ENCODE measurements at places on chromosomes 1 and 21.

GRCh38 chr1:162997499-162998285 lies 71.5 kb upstream of the RGS4 start:
- no peak for DNase-seq

GRCh38 chr1:19457607-19458006 lies 27.7 kb downstream of the CAPZB start:
- DNase-seq = no peak

DNA sequence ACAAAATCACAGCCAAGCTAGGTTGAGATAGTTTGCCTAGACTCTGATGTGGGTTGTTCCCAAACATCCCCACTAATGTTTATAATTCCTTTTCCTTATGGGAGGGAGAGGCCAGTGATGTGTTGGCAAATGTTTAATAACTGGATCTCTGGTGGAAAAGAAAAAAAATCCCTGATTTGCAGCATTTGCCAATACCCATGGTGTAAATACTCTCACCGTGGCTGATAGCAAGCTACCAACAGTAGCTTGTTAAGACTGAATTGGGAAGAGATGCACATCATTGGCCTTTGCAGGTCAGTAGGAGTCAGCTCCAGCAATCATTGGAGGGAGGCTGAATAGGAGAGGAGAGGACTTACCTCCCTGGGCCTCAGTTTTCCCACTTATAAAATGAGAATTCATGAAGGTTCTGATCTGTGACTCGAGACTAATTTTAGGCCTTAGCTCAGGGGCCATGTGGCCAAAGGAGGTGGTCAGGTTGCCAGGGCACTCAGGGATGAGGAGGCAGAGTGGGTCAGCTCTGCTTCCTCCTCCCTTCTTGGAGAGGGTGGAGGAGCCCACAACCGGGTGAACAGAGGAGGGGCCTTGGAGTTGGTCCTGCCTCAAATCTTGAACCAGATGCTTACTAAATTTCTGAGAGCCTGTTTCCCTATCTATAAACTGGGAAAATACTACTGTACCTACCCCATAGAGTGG lies 20.0 kb upstream of the SCMH1 start:
- no peak for DNase-seq

- DNase-seq = no peak
Measured at GRCh38 chr1:90963651-90964050, 58.2 kb downstream of the ZNF644 start.

DNA sequence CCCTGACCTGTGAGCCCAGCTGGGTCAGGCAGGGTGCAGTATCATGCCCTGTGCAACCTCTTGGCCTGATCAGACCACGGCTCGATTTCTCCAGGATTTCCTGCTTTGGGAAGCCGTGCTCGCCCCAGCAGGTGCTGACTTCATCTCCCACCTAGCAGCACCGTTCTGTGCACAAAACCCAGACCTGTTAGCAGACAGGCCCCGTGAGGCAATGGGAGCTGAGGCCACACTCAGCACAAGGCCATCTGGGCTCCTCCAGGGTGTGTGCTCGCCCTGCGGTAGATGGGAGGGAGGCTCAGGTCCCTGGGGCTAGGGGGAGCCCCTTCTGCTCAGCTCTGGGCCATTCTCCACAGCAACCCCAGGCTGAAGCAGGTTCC lies 29.6 kb downstream of the SLC19A1 start:
- DNase-seq = no peak

DNA sequence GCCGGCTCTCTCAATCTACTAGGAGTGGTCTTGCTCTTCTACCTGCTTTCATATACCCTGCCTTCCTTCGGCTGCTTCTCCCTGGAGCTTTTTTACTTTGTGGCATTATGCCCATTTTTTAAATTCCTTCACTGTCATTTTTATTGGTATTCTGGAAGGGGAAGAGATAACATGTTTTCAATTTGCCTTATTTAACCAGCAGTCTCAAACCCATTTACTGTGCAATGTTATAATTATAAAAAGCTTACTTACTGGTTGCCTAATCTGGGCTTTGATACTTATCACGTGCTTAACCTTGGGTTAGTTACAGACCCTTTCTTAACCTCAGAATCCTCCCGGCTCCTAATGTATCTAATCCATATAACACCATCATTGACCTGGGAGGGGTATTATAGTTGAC lies 128.1 kb downstream of the SIPA1L2 start:
- no peak for DNase-seq

- DNase-seq = no peak
Measured at GRCh38 chr1:5947978-5948680, 44.1 kb downstream of the NPHP4 start.

- DNase-seq = no peak
Measured at GRCh38 chr1:77876884-77877283, 11.5 kb upstream of the NEXN start.

- DNase-seq = no peak
Measured at GRCh38 chr1:161379071-161379470, 11.4 kb upstream of the CFAP126 start.

- DNase-seq = peak; percentile 44
Measured at GRCh38 chr1:24970399-24970753, 40.3 kb upstream of the RUNX3 start.

- DNase-seq = no peak
Measured at GRCh38 chr1:10687782-10688408, 108.6 kb downstream of the CASZ1 start.

DNA sequence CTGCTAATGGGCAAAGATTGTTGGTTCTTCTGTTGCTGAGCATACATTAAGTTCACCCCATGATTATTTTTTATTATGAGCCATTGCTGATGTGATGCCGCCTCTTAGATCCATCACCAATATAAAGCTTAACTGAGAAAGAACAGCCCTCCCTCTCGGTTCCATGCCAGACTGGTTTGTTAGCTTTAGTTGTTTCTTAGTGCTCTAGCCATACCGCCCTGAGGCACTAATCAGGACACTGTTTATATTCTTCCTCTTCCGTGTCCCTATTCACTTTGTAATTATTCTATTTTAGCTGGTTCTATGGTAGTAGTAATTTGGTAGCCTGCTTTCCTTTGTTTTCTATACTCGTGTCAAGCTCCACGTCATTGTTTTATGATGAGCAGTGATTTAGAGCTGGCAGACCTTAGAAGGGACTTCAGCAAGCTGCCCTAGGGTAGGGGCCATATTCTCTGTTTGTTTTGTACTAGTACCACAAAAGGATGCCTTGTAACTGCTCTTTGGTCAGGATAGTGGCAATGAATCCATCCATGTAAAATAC lies 27.3 kb upstream of the PDPN start:
- no peak for DNase-seq

- no peak for DNase-seq
Measured at GRCh38 chr1:189206617-189207016, 1271.0 kb downstream of the BRINP3 start.

GRCh38 chr1:6471970-6472368 lies 6.0 kb upstream of the TNFRSF25 start:
- no peak for DNase-seq

- no peak for DNase-seq
Measured at GRCh38 chr1:152786077-152786476, at the start of gene LCE1E. Gene LCE1E (plus strand): TSS chr1:152786257. CDS start chr1:152787300, 1,043 bp downstream.

DNA sequence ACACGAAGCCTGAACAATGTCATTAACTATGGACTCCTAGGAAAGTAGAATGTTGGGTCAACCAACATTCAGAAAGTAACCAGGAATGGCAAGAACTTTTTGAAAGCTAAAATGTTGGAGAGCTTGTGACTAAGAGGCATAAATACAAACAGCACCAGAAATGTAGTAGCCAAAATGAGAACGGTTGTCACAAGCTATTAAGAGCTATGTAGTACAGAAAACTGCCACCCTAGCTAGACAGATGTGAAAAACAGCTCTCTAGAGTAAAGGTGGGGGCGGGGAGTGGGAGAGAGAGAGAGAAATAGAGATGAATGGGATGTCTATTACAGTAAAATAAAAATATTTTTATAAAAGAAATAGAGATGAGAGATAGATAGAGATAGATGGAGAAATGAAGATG lies 35.1 kb downstream of the SLC44A5 start:
- no peak for DNase-seq

- DNase-seq = no peak
Measured at GRCh38 chr1:156436141-156437036, 64.2 kb downstream of the MEF2D start.

DNA sequence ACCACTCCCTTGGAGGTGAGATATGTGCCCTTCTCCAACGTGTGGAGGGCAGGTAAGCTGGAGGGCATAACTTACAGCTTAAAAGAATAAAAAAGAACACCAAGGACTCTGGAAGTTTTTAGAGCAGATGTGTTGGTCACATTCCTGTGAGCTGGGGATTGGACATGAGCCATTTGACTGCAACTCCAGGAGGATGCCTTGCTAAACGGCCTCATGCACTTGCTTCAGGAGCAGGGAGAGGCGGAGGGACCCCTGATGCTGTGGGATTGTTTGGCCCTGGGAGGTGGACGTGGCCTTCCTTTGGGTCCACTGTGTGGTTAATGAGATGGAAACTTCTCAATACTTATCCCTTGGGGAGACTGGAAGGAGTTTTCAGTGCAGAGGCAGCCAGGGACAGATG lies 185.6 kb downstream of the RHOU start:
- no peak for DNase-seq

DNA sequence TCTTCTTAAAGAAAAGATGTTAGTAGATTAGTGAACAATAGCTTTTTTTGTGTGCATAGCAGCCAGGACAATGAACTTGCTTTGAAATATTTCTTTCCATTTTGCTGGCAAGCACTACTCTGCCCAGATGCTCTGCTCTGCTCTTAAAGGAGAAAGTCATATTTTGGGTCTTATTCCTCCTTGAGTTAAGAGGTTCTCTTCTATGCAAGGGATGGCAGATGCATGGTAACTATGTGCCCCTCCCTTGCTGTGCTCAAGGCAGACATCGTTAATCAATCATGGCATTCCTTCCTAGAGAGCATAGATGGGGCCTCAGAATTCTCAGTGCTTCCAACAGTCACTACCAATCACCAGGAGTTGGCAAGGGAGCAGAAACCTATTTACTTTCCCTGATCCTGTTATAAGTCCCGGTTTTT lies 27.6 kb downstream of the NIPAL3 start:
- DNase-seq = no peak

DNA sequence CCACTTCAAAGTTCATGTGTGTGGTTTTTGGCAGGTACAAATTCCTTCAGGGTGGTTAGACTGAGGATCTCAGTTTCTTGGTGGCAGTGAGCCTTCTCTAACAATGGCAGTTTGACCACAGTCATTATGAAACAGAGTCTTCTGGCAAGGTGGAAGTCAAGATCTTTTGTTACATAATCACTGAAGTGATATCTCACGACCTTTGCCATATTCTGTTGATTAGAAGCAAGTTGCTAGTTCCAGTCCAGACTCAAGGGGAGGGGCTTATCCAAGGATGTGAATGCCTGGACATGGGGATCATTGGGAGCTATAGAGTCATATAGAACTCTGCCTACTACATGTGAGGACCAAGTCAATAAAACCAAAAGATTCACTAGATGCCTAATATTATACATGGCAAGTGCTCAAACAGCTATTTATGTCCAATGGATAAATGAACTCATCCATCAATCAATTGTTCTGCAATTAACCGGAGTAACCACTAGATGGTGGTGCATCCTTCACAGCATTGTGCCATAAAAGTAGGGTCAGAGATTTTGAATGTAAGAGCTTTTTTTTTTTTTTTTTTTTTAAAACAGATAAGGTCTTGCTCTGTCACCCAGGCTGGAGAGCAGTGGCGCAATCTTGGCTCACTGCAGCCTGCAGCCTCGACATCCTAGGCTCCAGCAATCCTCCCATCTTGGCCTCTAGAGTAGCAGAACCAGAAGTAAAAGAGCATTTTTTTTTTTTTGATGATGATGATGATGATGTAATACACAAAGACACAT lies 131.9 kb downstream of the CRB1 start:
- DNase-seq = peak; percentile 11

DNA sequence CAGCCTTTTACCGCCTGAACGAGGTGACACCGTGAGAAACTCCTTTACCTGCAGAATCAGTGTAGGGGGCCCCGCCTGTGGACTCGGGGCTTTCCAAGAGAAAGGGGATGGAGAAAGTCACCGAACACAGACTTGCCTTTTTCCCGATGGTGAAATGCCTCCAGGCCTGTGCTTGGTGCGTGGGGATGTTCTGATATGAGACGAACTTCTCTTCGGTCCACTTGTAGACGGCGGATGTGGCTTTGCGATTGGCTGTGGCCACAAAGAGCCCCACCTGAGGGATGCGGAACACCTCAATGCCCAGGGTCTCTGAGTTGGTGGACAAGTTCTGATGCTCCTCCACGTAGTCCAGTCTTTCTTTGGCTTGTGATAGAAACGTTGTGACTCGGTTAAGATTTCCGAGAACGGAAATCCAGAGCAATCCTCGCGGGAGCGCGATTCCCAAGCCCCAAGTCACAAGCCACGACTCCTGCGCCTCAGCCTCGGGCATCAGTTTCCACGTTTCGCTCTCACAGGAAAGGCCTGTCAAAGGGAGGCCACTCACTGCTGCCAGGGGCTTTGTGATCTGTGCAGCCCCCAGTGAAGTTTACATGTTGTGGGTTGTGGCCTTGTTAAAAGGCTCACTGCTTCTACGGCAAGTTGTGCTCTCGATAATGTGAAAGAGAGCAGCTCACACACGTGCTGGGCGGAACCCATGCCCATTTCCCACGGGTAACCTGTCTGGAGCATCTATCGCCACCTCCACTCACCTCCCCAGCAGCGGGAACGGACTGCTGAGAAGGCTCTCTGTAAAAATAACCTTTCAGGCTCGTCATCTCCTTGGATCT lies 12.6 kb downstream of the KRTAP10-1 start:
- DNase-seq = no peak

DNA sequence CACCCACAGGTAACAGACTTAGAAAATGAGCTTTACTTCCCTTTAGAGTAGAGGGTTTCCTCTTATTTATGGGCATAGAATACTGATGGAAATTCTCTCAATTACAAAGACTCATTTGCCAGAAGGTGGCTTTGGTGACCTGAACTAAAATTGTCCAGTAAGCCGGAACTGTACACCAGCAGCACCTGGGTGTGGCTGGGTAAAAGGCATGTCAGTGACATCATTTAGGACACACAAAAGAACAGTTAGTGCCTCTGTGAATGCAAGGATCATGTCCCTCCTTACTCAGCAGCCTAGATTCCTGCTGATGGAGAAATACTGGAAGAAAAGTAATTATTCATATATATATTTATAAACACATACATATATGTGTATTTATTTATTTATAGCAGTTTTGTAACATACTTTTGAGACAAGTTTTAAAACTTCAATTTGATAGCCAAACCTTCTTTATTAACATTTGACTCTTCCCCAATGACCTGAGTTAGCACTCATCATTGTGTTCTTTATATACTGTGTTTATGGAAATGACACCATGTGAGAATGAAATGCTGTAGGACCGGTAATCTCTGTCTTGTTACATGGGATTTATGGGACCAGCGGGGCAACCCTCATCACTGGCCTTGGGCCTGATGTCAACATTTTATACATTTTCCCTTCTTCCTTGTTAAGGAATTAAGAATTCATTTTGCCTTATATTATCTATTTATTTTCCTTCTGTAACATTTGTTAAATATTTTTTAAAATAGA lies 274.4 kb downstream of the BRINP2 start:
- DNase-seq = no peak

DNA sequence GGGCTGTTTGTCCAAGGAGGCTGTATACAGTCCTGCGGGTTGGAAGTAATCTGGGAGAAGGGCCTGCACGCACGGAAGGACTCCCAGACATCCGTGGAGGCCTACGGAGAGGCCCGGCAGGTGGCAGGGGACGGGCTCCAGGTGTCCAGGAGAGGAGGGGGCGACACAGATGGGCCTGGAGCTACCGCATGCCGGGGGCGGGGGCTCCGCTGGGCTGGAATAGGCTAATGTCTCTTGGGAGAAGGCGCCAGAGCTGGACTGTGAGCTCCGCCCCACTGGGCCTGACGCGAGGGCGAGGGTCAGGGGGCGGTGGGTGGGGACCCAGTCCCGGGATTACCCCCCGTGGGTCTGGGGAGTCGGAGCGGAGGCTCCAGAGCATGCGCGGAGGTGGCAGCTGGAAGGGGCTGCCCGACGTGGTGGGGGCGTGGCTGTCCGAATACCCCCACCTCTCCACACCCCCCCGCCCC lies 659 bp downstream of the AGO1 start:
- no peak for DNase-seq
